HS-27A (cell line): ENCODE measurements at places on chromosomes 7 and 10.

- no peak for DNase-seq
These were observed 307.6 kb downstream of the SKIDA1 start for GRCh38 chr10:21217748-21218367.

GRCh38 chr10:98260752-98261151 lies 7.2 kb downstream of the LOXL4 start:
- DNase-seq = no peak

DNA sequence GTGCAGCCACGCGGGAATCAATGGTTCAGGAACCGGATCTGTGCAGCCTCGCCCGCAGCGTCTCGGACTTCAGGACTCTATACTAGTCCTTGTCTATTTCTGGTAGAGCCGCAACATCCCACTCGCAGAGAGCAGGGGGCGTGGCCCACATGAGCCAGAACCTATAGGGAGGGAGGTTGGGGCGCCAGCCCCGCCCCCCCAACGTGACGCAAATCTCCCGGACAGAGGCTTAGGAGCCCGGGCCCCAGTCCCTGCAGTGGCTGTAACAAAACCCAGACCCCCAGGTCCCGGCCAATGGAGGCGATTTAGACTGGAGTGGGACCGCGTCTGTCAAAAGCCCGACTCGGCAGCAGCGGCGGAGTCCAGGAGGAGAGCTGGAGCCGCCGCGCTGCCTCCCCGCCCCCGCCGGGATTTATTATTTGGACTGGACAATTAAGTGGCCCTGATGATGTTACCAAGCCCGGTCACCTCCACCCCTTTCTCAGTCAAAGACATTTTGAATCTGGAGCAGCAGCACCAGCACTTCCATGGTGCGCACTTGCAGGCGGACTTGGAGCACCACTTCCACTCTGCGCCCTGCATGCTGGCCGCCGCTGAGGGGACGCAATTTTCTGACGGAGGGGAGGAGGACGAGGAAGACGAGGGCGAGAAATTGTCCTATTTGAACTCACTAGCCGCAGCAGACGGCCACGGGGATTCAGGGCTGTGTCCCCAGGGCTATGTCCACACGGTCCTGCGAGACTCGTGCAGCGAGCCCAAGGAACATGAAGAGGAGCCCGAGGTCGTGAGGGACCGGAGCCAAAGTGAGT lies at the start of gene NKX2-3:
NKX2-3 (plus strand) TSS at position 256 of the 809 bp plus-strand sequence; CDS start at position 446, 190 bp downstream.
- DNase-seq = no peak

DNA sequence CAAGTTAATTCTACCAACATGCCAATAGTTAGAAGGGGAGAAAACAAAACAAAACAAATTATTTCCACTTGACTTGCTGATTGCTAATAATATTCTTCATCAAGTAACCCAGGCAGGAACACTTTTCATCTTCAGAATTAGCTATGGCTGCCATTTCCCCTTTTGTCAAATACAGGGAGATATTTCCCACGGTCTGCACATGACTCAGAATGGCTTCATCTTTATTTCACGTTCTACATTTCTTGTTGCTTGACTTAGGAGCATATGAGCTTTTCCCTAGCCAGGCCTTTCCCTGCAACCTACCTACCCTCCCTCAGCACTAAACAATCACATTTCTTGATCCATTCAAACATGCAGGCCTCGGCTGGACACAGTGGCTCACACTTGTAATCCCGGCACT lies 6.5 kb downstream of the CPVL start:
- DNase-seq = no peak

DNA sequence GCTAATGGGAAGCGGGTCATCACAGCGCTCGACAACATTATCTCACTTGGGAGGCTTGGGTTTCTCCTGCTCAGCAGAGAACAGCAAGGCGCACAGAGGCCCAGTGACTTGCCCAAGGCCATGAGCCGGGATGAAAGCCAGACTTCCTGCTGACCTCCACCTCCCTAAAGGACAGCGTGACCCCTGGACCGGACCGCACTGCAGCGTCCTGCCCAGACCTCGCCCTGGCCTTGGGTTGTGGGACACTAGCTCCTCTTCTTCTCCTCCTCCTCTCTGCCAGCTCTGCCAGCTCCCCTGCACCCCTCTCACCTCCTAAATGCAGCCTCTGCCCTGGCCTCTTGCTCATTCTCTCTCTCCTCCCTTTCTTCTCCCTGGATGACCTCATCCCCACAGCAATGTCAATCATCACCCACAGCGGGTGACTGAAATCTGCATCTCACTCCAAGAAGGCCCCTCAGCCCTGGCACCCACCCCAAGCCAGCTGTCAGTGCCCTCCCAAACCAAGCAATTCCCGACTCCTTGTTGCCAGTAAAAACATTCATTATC lies 19.4 kb downstream of the SPOCK2 start:
- DNase-seq = no peak

GRCh38 chr10:6465854-6466601 lies 114.0 kb downstream of the PRKCQ start:
- DNase-seq = no peak

- no peak for DNase-seq
These were observed 178.7 kb downstream of the TNS3 start for GRCh38 chr7:47402941-47403866.

- DNase-seq = no peak
These were observed 221.9 kb upstream of the SEMA3C start for GRCh38 chr7:81140775-81141174.

GRCh38 chr7:79880312-79880711 lies 254.3 kb upstream of the GNAI1 start:
- DNase-seq = no peak

DNA sequence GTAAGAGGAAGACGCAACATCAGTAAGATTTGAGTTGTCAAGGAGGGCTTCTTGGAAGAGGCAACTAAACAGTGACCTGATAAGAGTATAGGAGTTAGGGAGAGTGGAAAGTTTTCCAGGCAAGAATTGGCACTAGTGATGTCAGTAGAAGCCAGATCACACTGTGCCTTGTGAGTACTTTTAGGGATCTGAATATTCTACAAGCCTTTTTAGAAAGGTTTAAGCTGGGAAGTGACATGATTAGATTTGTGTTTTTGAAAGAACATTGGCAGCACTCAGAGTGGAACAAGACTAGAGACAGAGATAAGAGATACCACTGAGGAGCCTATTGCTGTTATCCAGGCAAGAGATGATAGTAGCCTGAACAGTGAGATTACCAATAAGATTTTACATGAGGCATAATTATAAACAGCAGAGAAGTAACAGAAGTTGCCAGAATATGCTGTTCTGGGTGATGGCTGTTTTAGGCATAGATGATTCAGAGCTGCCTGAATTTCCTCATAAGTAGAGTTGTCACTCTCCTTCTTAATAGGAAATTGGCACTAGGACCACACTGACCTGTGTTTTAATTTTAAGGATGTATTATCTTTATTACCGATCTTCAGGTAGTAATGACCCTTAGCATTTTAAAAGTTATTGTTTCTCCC lies 45.6 kb downstream of the NHLRC2 start:
- no peak for DNase-seq

GRCh38 chr10:42951486-42952251 lies 125.2 kb upstream of the RET start:
- DNase-seq = no peak

- DNase-seq = no peak
These were observed 8.6 kb downstream of the KCNH2 start for GRCh38 chr7:150969475-150969874.

DNA sequence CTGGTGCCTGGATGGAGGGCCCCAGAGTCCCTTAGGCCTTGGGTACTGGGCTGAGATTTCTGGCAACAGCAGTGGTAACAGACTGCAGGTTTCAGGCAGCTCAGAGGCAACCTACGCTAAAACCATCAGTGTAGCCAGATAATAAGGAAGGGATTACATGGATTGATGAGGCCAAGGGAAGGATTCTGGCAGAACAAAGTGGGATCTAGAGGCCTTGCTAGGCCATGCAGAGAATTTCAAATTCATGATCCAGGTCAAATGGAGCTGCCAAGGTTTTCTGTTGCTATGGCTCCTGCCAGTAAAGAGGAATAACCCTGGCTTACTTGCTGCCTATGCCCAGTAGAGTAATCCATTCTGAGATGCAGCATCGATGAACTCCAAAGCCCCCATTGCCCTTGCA lies 445.7 kb downstream of the ADRA2A start:
- DNase-seq = no peak

DNA sequence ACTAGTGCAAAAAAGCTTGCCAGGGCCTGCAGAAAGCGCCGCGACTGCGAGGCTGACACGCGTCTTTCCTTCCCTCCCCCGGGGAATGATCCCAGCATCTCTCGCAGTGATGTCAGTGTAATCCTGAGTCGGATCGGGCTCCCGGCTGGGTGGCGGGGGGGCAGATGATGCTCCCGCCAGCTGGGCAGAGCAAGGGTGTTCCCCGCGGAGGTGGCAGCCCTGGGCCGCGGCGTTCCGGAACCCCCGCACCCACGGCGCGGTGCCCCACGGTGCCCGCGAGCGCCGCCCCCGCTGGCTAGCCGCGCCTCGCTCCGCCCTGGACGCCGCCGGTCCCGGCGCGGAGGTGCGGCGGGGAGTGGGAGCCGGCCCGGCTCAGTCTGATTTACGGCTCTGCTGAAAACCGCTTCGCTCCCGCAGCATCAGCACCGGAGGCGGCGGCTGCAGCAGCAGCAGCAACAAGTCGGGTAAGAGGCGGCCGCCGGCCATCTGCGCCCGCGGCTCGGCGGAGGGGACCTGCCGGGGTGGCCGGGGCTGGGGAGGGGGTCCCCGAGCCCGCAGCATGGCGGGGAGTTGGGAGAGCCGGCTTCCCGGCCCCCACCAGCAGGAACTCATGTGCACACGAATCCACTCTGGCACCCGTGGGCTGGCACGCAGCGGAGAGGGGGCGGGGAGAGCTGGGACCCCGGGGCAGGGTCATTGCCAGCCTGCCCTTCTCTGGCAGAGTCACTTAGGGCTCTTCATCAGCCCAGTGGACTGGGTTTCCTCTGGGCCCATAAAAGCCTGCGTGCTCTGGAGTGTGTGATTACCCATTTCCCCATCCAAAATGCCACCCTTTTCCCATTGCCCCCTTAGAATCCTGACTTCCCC lies at the start of gene ZNF365:
ZNF365 (plus strand) TSS at position 375 of the 867 bp plus-strand sequence. CDS start 1,825 bp downstream, outside the sequence.
- DNase-seq = no peak

- no peak for DNase-seq
These were observed 269.8 kb downstream of the FZD1 start for GRCh38 chr7:91533996-91534395.

- no peak for DNase-seq
These were observed 135.1 kb downstream of the C10orf105 start for GRCh38 chr10:71584461-71584860.

DNA sequence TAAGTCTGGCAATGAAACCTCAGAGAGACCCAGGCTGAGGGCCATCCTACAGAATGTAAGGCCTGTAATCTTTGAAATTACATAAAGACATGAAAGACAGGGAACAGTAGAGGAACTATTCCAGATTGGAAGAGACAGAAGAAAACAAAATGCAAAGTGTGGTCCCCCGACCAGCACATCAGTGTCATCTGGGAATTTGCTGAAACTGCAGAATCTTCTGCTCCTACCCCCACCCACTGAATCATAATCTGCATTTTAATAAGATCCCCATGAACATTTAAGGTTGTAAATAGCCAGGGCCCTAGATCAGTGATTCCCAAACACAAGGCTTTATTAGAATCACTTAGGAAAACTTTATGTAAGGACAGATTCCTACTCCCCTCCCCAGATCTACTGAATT lies 154.4 kb downstream of the NOC3L start:
- no peak for DNase-seq

- DNase-seq = no peak
These were observed 126.8 kb downstream of the WDFY4 start for GRCh38 chr10:48811461-48811860.

DNA sequence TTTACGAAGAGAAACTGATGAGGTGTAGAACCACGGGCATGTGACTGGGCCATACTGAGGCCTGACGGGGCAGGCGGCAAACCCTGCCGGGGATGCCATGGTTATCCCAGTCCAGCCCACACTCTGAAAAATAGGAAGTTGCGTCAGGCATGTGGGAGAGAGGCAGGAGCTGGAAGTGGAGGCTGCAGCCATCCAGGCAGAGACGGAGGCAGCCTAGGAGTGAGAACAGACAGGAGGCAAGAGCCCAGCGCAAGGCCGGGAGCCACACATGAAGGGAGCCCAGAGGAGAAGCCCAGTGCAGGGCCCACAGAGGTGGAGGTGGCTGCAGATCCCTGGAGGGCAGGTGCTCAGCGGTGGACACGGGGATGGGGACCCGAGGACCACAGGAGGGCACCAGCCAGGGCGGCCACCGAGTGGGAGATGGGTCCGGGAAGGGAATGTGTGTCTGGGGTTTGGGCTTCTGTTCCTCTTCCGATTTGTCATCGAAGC lies 175.2 kb upstream of the PPP2R2D start:
- no peak for DNase-seq

DNA sequence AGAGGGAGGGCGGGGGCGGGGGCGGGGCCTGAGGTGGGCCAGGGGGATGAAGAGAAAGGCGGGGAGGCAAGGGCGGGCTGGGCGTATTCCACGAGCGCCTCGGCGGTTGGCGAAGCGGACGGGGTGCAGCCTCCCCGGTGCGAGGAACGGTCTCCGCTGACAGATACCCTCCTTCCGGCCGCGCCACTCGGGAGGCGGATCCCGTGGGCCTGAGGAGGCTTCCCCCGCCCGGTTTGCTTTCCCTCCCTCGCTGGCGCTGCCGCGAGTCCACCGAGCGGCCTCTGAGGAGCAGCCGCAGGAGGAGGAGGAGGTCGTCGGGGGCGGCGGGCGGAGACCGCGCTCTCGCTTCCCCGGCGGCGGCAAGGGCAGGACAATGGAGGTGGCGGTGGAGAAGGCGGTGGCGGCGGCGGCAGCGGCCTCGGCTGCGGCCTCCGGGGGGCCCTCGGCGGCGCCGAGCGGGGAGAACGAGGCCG lies at the start of gene TRIM24:
TRIM24 (plus strand) TSS at position 84 of the 473 bp plus-strand sequence; CDS start at position 374, 290 bp downstream.
- DNase-seq = no peak

DNA sequence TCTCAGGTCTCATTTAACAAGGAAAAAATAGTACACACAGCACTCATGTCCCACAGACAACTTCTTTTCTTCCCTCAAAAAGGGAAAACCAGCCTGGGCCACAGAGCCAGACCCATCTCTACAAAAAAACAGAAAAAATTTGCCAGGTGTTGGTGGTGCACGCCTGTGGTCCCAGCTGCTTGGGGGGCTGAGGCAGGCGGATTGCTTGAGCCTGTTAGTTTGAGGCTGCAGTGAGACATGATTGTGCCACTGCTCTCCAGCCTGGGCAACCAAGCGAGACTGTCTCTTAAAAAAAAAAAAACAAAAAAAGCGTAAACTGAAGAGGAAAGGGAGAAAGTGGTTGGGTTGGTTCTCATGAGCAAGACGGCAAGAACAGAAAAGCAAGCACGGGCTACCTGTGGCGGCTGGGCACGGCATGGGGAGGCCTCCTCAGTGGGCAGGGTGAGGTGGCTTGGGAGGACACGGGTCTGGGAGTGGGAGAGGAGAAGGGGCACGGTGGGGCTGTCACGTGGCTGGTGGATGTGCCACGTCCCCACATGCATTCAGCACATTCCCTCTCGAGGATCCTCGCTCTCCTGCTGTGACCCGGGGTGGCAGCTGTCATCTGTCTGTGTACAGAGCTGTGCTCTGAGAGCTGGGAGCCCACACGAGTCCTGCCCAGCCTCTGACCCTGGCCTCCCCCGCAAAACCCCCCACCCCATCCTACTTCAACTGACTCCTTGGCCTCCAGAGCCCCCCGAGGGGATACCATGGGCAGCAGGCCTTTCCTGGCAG lies 219.7 kb downstream of the MLLT10 start:
- DNase-seq = no peak
